ENCODE measurements at places on chromosomes 5 and 9.
A peak's percentile ranks its signal among the peaks of the same experiment; 100 is the strongest.

DNA sequence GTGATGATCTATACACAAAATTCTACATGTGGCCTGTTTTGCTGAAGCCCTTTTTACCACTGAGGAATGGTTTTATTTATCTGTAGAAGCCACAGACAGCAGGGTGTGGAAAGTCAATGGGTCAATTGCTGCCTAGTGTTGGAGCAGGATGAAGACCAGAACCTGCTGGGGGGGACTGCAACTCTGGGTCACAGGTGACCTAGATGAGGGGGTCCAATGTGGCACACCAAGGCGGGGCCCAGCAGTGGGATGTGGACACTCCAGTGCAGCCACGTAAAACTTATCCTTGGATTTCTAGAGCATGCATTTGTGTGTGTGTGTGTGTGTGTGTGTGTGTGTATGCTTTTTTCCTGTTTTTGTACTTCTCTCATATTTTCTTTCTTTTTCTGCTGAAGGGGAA lies 147.5 kb upstream of the PHYKPL start:
- no peak for DNase-seq

DNA sequence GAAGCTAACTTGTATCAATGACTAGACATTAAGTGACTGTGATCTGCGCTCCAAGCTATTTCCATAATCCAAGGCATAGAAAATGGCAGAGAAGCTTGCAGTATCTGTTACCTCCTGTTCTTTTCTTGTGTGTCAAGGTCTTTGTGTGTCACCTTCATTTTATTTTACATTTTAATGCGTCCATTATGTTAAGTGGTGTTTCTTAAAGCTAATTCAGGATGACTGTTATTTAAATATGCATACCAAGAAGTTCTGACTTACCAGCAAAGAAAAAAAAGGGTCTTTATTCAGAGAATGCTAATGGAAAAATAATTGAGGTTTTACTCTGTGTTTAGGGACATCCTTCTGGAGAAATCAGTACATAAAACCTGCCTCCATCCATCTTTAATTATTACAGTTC lies 52.3 kb downstream of the STK32A start:
- DNase-seq, result no peak

- no peak for DNase-seq
Measured at GRCh38 chr5:66356011-66356565, 212.0 kb downstream of the SREK1 start.

GRCh38 chr9:104564358-104564757 lies 4.6 kb upstream of the OR13C8 start:
- no peak for DNase-seq

DNA sequence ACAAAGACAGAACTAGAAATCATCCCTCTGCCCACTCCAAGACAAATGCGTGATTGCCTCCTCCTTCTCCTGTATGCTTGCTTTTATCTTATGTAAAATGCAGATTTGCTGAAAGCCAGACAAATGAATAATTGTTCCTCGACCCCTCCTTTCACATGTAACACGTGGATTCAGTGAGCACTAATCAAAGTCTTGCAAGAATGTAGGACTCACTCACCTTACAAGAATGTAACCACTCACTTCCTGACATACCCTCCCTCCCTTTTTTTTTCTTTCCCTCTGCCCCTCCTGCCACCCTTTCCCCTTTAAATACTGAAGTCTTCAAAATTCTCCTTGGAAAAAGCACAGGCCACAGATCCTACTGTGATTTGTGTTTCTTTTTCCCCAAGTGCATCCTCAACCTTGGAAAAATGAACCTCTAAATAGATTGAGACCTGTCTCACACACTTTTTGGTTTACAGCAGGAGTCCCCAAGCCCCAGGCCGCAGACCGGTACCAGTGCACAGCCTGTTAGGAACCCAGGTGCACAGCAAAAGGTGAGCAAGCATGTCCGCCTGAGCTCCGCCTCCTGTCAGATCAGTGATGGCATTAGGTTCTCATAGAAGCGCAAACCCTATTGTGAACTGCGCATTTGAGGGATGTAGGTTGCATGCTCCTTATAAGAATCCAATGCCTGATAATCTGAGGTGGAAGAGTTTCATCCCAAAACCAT lies 29.4 kb upstream of the HSD17B3 start:
- DNase-seq, result no peak

DNA sequence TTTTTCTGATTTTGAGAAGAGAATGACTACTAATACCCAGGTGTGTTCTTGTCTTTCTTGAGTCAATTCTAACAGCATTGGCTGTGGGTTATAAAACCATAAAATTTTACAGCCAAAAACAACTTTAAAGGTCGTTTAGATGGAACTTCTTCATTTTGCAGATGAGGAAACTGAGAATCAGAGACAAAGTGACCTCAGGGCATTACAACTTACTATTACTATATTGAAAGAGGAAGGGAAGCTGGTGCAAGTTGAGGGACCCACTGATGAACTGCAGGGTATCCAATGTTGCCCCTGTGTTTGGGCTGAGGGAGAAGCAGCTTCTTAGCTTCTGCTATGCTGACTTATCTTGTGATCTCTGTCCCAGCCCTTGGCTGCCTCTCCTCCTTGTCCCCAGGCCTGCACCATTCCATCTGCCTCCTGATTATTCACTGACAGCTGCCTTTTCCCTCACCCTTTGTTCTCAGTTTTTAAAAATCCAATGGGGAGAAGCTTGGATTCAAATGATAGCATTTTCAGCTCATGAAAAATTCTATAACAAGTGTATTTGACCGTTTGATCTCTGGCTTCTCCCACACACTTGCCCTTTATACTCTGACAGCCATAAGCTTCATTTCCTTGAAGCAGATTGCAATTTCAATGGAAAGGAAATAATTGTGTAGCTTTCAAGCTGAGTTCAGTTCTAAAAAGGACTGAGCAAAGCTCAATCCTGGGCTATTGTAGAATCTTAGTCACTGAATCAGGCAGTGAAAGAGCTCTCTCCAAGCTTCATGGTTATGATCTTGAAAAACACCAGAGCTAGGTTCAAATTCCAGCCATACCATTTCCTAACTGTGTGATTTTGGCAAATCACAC lies 68.5 kb downstream of the TMC1 start:
- no peak for DNase-seq

DNA sequence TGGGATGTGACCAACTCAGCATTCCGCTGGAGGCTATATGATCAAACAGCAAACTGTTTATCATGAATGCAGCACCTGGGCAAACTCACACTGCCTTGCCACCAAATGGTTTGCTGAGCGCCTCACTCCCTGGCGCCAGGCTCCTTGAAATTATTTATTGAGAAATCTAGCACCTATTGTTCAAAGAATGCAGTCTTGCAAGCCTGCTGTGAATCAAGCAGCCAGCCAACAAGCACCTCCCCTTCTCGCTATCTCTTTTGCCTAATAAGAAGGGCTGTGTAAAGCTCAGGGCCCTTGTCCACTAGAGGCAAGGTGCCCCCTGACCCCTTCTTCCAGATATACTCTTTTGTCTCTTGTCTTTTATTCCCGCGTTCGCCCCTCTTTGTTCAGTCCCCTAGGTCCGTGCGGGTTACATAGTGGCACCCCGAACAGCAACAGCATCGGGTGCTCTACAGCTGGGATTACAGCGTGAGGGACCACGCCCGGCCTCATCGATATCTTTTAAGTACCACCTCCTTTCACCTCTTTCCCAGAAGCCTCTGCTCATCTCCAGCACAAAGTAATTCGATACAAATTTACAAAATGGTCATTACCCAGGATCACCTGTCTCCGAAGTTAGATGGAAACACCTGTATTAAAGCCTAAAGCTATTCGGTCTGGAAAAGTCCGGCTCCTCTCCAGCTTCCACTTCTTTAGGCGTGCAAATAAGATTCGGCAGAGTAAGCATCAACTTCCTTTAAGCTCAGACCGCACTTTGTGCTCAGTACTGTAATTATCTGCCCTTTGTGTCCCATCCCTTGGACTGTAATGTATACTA lies 896 bp downstream of the RIGI start:
- DNase-seq, result peak; percentile 20

DNA sequence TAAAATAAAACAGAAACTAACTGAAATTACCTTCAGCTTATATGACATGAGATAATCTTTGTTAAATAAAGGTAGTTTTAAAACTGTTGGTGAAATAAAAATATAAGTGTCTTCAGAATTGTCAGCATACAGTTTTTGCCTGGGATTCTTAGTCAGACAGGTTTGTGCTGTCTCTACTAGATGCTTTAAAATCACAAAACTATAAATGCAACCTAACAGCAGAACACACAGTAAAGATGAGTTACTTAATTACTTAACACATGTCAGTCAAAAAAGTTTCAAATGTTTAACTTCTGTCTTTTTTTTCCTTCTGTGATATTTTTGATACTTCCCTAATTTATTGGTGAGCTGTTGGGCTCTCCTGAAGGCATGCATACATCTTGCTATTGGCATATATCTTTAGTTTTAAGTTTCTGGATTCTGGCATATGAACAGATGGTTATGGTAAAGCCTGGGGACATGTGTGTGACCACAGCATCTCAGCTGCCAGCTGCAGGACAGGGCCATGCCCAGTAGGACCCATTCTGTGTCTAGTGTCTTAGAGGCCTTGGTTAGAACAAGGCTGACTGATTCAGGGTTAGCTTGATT lies 231.1 kb upstream of the NUDT12 start:
- no peak for DNase-seq

- no peak for DNase-seq
Measured at GRCh38 chr9:91856419-91856818, 93.6 kb downstream of the ROR2 start.

DNA sequence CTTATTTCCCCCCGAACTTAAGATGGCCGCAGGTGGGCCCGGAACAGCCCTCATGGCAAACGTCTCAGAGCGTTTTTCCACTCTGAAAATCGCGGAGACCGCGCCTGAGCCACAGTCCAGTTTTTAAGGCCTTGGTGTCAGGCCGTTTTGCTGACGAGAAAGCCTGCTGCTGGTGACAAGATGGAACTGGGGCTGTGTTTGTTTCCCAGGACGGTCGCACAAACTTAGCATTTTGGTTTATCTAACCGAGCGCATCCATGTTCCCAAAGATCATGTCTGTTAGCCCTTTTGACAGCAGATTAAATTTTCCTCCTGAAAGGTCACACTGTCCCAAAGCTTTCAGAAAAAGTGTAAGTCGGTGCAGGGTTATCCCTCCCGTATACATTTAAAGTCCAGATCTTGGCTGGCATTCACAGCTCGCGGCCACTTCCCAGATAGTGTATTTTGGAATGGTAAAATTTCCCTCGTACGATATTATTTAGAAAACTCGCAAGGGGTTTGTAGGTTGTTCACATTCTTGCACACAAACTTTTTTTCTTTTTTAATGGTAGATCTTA lies 812 bp downstream of the SREK1 start:
- no peak for DNase-seq

DNA sequence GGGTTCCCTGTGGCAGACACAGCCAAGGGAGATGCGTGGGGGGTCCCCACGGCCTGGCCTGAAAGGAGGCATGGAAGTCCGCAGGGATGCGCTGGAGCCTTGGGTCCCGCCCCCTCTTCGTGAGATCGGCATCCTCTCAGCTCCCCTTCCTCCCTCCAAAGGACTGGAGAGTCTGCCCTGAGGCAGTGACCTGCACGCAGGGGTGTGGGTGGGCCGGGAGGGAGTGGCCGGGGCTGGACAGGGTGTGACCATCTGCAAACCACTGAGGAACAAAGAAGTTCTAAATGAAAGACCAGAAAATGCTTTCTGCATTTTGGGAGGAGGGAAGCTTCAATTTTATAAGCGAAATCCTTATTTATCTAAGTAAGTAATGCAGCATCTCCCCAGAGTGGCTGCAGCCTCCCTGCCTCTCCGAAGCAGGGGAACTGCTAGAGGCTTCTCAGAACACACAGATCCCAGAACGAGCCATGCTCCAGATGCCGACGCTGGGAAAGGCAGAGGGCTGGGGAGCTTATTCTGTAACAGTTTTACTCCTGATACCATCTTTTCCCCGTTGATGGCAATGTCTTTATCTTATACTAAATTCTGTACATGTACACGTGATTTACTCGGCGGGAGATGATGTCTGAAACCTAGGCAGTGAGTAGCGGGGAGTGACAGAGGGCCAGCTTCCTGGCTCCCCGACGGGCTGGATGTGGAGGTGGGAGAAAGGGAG lies 221.7 kb downstream of the FANCC start:
- no peak for DNase-seq

DNA sequence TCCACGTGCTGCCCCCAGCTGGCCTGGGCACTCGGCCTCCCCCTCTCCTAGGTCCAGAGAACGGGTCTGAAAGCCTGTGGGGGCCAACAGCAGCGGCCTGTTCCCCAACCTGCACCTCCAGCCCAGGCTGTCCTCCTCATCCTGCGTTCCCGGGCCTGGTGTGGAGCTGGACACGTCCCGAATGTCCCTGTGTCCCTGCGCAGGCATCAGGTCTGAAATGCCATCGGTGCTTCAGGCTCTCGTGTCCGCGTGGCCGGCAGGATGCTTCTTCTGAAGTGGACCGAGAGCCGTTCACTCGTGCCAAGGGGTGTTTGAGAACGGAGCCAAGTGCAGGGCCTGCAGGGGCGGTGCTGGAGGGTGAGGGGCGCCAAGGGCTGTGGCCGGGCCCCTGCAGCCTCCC lies 24.7 kb upstream of the UBAC1 start:
- DNase-seq, result no peak

- no peak for DNase-seq
Measured at GRCh38 chr9:123741214-123741613, 188.7 kb downstream of the DENND1A start.

DNA sequence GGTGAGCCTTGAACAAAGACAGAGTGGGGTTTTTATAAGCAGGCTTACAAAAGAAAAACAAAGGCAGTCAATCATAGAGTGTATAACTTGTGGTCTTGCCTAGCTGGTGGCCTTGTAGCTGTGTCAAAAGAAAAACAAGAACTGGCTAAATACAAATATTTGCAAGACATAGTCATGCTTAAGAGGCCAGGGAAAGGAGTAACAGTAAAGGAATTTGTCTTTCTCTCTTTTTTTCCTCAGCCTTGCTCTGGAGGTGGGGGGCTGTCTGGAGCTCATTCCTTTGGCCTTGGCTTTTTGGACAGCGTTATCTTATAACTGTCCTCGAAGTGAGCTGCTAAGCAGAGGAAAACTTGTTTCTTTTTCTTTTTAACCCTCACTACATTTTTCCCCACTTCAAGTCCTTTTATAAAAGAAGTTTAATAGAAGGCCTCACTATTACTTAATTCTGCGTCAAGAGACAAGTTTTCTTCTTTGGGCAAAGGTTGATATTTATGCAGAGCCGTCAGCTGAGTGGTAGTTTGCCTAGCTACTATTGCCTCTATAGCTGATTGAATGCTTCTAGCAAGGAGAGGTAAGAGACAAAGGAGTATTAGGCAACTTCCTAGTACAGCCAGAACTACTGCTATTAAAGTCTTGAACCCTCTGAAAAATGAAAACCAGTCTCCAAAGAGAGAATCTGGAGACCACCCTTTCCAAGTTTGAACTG lies 14.3 kb downstream of the CEL start:
- DNase-seq, result no peak

Data from stimulated activated CD4-positive, alpha-beta T cell treated with anti-CD3 and anti-CD28 coated beads, Interleukin-2, amount 100 ng/mL, for 24 hours (primary cell).